ENCODE measurements at places on chromosomes 3 and 15.

DNA sequence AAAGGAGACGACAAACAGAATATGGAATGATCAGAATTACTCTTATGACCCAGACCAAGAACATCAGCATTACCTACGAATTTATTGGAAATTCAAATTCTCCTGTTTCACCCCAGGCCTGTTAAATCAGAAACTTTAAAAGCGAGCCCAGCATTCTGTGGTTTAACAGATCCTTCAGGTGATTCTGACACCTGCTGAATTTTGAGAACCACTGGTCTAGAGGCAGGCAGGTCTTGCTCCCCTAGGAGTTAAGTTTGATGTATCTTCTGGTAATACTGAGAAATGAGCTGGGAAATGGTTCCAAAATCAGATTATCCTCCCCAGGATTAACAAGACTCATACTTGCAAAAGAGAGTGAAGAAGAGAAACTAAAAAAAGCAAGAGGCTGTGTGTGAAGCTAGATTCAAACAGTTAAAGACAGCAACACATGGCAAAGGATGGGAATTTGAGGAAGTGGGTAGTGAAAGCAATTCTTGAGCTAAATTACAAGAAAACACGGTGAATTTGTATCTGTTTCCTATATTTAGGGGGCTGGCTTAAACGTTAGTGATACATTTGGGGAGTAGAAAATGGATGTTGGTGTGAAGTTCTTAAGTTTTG is 66.0 kb downstream of the FLNB start:
- DNase-seq, result no peak

- DNase-seq, result peak; percentile 2
Measured at GRCh38 chr15:38564557-38565286, at the start of gene RASGRP1. Gene RASGRP1 (minus strand): TSS chr15:38564814. CDS start chr15:38564628, 186 bp downstream.

DNA sequence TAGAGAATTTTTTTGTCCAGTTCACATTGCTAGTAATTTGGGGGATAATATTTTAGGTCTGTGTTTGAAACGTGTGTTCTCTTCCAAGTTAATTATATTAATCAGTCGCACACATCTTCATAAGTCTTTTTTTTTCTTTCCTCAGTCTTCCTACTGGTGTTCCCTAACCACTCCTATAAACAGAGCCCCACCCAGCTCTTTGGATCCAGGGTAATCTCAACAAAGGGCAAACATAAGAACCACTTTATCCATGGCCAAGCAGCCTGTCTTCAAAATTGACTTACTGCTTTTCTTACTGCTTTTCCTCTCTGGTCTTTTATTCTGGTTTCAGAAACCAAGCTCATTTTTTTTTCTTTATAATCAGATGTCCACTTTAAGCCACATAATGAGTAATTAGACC is 266.8 kb upstream of the NECTIN3 start:
- no peak for DNase-seq

GRCh38 chr15:99729920-99730319 is 3.3 kb downstream of the LYSMD4 start:
- peak; percentile 60 for DNase-seq

GRCh38 chr3:183108001-183108449 is 8.7 kb upstream of the MCCC1 start:
- DNase-seq, result no peak

GRCh38 chr15:99452728-99453636 is 112.8 kb upstream of the MEF2A start:
- no peak for DNase-seq

GRCh38 chr3:98514948-98515347 is 7.8 kb downstream of the CLDND1 start:
- no peak for DNase-seq

DNA sequence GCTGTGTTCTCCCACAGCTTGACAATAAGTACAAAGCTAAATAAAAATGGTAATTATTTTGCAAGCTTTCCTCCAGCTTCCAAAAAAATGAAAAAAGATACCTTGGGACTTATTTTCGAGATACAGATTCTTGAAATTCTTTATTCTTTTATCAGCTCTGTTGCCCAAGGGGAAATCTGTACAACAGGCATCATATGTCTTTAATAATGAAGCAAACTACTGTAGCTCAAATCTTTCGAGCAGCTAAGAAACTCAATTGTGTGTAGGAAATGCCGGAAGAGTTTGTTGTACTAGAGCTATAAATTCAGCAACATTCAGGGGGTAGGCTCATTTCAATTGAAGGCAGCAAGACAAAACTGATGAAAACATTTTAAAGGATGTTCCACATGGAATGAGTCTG is 297.7 kb downstream of the GBE1 start:
- no peak for DNase-seq

GRCh38 chr3:186247821-186248814 is 113.9 kb downstream of the DGKG start:
- no peak for DNase-seq

- DNase-seq, result no peak
Measured at GRCh38 chr3:165128544-165128943, 50.2 kb upstream of the SI start.

DNA sequence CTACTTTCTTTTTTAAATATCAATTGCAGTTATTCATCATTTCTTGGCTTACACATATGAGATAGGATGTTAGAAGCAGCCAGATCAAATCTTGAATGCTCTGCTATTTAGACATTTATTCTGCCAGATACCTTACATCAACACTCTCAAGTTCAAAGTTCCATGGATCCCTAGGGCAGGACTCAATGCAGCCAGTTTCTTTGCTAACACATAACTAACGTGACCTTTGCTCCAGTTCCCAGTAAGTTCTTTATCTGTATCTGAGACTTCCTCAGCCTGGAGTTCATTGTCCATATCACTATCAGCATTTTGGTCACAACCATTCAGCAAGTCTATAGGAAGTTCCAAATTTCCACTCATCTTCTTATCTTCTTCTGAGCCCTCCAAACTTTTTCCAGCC is 939.9 kb downstream of the VGLL3 start:
- DNase-seq, result no peak

GRCh38 chr15:64507845-64508244 is 47.5 kb downstream of the ZNF609 start:
- no peak for DNase-seq

GRCh38 chr3:186307594-186308221 is 54.3 kb downstream of the DGKG start:
- DNase-seq, result peak; percentile 18

DNA sequence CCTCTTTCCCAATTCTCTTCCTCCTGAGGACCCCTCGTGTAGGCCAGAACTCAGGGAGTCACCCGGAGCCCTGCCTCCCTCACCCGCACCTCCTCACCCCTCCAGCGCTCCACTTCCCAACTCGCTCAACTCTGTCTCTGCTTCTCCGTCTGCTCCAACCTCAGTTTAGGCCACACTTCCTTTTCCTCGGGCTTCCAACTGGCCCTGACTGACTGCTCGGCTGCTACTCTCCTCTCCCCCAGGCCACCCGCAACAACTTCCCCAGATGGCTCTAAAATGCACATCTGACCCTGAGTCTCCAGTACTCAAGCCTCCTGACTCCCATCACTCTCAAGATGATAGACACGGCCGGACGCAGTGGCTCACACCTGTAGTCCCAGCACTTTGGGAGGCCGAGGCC is 23.6 kb downstream of the TMEM44 start:
- DNase-seq, result no peak

DNA sequence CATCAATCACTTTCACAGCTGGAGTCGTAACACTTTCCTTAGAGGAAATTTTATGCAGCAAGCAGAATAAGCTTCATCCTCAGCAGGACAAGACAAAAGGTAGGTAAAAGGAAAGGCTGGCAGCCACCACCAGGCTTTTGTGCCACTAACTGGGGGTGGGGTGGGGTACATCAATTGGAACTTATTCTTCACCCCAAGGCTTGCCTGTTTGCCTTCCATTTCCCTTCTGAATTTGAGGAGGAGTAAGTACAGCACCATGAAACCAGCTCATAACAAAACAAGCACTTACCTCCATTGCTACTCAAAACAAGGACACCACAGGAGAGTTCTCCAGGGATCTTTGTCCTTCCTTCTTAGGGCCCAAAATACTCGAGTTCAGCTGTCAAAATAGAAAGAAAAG is 296.8 kb downstream of the ARRDC4 start:
- DNase-seq, result no peak

GRCh38 chr3:111846717-111847116 is 12.3 kb upstream of the PHLDB2 start:
- peak; percentile 89 for DNase-seq

DNA sequence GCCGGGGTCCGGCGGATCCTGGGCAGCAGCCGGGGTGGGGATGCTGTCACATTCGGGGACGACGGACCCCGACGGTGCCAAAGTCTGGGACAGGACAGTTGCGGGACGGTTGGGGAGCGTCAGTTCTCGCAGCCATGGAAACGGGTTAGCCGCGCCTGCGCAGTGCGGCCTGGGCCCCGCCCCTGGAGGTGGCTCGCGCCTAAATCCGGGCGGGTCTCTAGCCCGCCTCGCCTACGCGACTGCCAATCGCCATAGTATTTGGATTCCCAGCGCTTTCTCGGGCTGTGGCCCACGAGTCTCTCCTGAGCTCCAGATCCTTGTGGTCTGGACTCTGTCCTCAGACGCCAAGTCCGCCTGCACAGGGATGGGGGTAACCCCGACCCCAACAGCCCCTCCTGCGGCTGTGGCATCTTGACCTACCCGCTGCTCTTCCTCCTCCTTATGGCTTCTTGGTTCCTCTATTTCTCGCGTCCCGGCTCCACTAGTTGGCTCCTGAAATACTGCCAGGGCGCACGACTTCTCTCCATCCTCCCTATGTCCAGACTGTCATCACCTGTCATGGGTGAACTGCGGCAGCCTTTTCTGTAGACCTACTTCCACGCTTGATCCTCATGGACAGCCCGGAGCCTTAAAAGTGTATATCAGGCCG is at the start of gene ZMYND10:
Gene ZMYND10, minus strand, starts transcription at position 147 of the 649 bp plus-strand sequence. CDS start 153 bp downstream, outside the sequence.
- DNase-seq, result no peak

- no peak for DNase-seq
Measured at GRCh38 chr15:68493629-68494028, 61.7 kb upstream of the ITGA11 start.

GRCh38 chr3:119974656-119975055 is 119.6 kb downstream of the GSK3B start:
- DNase-seq, result no peak

- no peak for DNase-seq
Measured at GRCh38 chr15:91498046-91498748, 355.3 kb upstream of the SLCO3A1 start.

DNA sequence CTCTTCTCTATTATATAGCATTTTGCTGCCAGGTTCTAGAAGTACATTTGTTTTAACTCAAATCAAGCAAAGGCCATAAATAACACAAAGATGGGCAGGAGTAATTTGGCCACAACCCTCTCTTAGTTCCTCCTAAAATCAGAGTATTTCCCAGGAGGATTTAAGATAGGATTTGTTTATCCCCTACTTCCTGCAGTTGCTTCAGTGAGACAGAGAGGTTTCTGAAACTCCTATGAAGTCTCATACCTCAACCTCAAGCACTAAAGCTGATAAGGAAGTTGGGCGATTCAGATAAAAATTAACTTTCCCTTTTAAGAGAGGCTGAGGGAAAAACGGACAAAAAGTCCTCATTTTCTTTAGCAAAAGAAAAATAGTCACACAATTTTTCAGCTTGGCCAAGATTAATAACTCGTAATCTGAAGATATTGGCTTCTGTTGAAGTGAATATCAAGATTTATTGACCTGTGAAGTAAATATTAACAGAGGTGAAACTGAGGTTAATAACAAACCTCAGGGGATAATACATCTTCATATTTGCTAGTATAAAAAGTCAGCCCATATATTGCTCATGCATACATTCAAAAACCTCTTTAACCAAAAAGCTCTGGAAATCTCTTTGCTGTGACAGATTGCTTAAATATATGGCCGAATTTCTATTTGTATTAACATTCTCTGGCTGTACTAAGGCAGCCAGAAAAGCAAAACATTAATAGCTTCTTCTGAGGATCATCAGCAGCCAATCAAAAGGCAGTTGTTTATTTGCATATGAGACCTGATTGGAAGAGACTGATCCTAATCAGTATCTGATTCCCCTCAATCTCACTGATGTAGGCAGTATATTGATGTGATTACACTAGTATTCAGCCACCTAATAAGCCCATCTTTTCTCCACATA is 90.6 kb upstream of the GADL1 start:
- no peak for DNase-seq

All from dermis microvascular lymphatic vessel endothelial cell (primary cell).